Amniotic stem cell (primary cell): ENCODE measurements at places on chromosomes 2 and 18.

DNA sequence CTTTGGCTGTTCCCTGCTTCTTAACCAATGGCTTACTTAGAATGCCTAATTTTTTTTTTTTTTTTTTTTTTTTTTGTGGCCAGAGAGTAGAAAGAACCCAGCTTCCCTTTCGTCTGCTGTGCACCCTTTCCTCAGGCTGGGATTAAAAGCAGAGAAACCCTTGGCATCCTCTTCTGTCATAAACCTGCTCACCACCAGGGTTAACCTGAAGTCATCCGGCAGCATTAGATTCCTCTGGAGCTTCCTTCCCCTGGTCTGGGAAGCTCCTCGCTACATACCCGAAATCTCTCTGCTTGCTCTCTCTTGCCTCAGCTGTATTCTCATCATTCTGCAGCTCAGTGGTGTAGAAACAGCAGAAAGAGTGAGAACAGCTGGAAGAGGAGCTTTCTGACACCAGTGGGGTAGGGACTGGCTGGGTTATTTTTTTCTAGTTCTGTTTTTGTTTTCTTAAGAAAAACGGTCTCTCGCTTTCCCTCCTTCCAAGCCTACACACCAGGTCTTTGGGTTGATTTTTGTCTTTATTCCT is 339.0 kb upstream of the MEIS1 start:
- no peak for DNase-seq

GRCh38 chr2:159010963-159011362 is 42.5 kb downstream of the TANC1 start:
- no peak for DNase-seq

- no peak for DNase-seq
Measured at GRCh38 chr2:219638948-219639755, 11.7 kb downstream of the SLC4A3 start.

GRCh38 chr2:168894720-168895119 is 4.5 kb upstream of the SPC25 start:
- no peak for DNase-seq

- no peak for DNase-seq
Measured at GRCh38 chr2:100632759-100633158, 70.0 kb downstream of the PDCL3 start.

DNA sequence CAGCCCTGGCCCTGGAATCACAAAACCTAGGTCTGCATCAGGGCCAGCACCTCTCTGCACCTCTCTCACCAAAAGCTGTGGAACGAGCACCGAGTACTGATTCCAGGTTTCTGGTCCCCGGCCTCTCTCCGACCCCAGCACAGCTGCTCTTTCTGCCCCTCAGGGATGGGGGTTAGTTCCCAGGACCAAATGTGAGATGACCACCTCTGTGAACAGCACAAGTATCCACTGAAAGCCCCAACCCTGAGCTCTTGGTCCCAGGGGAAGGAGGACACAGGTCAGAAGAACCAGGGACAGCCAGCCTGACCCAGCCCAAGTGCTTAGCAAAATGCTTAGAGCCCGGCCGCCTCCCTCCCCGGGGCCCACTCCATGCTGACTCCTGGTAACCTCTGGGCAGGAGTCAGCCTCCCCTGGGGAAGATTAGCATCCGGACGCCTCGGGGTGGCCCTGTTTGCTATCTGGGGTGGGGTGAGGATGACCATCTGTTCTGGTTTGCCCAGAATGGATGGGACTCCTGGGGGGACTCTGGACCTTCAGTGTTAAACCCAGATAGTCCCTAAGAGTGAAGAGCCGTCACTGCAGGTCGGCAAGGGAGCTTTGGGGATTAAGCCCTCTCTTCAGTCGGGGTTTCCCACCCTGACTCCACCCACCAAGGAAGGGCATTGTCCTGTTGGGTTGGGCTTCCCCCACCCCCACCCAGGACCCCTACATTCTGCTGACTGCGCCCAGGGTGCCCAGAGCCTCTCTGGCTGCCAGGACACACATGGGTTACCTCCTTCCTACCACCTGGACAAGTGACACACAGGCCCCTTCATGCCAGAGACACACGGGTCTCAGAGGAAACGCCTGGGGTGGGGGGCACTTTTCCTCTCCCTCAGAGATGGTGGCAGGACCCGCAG is 9.4 kb upstream of the GPR55 start:
- DNase-seq = no peak
